ENCODE measurements at places on chromosomes 6 and 20.

DNA sequence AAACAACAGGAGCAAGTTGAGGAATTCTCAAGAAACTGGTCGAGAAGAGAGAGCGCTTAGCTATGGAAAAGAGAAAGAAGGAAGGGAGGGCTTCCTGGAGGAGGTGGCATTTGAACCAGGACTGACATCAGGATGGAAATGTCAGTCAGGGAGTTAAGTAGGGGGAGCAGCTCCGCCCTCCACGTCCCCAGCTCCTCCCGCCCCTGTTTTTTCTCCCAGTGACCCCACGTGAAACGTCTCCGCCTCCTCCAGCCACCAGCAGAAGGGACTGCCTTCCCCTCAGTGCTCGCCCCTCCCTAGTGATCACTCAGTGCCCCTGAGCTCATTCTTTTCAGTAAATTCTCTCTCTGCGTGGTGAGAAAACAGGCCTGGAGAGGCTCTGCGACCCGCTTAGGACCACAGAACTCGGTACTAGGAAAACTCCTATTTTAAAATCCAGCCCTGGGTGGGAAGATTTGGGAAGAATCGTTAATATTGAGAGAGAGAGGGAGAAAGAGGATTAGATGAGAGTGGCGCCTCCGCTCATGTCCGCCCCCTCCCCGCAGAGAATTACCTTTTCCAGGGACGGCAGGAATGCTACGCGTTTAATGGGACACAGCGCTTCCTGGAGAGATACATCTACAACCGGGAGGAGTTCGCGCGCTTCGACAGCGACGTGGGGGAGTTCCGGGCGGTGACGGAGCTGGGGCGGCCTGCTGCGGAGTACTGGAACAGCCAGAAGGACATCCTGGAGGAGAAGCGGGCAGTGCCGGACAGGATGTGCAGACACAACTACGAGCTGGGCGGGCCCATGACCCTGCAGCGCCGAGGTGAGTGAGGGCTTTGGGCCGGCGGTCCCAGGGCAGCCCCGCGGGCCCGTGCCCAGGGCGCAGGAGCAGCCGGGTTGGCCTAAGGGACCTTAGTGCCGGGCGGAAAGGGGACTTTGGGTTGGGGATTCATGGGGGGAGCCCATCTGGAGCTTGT lies 4.6 kb downstream of the HLA-DPB1 start:
- no peak for DNase-seq

- DNase-seq, result peak; percentile 39
These were observed 2.5 kb upstream of the PTPRT start for GRCh38 chr20:43191946-43192863.

DNA sequence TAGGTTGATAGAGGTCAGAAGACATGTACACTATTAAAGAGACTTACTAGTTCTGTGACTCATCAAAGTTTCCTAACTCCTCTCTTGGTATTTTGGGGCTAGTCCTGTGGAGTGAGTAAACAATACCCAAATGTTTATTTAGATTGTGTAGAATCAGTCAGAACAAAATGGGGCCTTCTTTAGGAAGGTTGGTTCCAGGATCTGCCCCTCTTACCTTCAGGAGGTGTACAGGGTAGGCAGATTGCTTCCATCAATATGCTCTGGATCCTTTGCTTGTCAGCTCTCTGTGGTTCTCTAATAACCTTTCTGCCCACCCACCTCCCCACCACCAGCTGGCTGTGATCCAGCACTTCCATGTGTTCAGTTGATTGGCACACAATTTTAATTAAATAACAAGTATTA lies 107.0 kb downstream of the POPDC3 start:
- no peak for DNase-seq

- DNase-seq, result no peak
These were observed 270.7 kb upstream of the ADGRB3 start for GRCh38 chr6:68364271-68364805.

GRCh38 chr6:116268589-116269293 lies 11.0 kb downstream of the TSPYL1 start:
- DNase-seq, result peak; percentile 82

GRCh38 chr6:138370631-138371451 lies 6.9 kb upstream of the SMIM28 start:
- DNase-seq, result no peak

DNA sequence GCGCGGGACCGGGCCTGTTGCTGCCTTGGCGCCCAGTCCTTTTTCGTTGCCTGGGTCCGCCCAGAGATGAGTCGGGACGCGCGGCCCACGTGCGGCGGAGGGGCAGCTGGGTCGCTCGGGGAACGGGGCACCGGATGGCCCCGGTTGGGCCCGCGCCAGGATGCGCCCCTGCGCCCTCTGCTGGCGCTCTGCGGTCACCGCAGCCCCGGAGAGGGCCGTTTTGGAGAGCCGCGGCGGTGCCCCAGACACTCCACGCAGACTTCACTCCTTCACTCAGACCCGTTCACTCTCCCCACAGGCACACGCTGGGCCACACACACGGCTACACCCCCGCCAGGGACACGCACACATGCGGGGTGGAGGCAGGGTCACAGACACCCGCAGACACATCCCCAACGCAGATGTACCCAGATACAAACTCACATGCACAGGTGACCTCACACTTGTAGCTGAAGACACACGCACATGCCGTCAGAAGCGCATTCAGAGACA lies 38.8 kb downstream of the SRC start:
- DNase-seq, result peak; percentile 56

GRCh38 chr6:43627008-43627825 lies 1.8 kb downstream of the GTPBP2 start:
- peak; percentile 39 for DNase-seq

DNA sequence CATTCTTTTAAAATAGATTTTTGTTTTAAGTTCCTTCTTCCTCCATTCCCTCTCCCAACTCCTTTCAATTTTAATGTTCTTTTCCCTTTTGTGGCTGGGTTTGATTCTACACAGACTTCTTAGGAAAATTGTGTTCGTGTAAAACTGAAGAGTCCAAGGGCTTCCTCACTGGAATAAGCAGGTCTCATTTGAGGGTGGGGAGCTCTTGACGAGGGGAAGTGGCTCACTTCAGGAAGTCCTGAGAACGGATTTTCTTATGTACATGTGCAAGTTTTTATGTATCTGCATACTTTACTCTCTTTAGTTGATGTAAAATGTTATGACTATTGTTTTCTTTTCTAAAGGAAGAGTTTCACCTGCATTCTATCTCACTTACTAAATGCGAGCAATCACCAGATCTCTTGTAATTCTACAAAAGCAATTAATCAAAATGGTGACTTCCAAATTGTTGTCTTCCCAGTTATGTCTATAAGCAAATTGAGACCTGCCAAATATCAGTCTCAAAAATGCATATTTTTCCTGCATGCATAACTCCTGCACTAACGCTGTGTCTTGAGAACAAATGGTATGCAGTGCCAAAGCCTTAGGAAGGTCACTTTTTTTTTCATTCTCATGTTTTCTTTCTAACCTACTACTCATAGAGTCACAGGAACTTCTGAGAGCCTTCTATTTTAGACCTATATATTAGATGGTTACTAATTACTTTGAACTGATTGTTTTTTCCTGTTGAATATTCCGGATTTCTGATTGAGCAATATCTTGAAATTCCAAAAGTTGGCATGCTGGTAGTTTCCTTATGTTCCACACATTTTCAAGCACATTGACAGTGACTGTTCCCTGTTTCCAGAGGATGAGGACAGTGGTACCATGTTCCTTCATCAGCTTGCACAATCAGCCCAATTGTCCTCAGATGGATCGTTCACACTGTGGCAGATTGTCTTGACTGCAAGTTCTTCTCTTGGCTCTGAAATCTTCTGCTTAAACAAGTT lies 251.9 kb upstream of the PRDM1 start:
- no peak for DNase-seq

- DNase-seq, result no peak
These were observed 91.8 kb upstream of the TNFAIP3 start for GRCh38 chr6:137775227-137775626.

DNA sequence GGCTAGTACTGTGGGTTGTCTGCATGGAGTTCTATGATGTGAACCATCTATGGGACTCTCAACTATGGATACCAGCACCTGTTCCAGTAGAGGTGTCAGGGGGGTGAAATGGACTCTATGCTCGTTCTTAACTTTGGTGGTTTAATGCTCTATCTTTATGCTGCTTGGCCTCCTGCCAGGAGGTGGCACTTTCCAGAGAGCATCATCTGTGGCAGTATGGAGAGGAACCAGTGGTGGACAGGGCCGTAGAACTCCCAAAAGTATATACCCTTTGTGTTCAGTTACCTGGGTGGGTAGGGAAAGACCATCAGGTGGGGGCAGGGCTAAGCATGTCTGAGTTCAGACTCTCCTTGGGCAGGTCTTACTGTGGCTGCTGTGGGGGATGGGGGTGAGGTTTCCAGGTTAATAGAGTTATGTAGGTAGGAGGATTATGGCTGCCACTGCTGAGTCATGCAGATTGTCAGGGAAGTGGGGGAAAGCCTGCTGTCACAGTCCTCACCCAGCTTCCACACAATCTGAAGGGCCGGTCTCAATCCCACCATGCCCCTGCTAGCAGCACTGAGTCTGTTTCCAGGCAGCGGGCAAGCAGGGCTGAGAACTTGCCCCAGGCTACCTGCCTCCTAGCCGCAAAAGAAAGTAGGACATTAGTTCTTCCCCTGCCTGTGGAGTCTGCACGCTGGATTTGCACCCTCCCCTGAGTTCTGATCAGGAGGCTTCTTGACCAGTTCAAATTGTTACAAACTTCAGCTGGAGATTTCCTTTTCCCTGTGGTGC lies 284.0 kb downstream of the KCNQ5 start:
- no peak for DNase-seq
